Substantia nigra (tissue), 51 donors: ENCODE measurements at places on chromosomes 2 and 18.

DNA sequence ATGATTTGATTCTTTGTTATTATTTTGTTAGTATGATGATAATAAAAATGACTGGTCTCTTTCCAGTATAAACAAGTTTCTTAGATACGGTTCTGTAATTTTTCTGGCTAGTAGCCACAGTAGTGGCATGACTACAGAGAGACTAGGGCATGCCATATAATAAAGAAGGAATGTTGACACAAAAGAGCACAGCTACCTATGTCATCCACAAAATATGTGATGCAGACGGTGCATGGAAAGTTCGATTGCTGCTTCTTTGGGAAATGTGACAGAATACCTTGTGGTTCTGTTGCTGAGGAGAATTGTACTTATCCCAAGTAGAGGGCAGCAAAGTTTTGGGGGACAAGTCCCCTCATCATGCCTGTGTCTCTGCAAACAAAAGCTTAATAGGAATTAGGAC lies 26.1 kb upstream of the SETBP1 start:
- DNase-seq = no peak

GRCh38 chr2:239259173-239259572 lies 141.6 kb downstream of the HDAC4 start:
- no peak for DNase-seq

DNA sequence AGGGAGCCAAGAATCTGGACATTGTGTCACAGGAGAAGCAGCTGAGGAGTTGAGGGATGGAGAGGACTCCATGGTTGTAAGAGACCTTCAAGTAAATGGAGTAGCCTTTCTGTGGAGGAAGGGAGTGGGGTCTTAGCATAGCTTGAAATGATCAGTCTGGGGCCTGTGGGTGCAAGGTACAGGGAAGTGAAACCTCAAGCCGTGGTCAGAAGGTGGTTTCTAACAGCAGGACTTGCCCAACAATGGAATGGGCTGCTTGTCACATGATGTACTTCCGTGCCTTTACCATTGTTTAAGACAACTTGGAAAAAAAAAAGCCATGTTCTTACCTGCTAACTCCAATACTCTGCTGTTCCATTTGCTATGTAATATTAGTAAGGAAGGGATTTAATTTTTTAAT lies 140.7 kb downstream of the LDLRAD4 start:
- DNase-seq = no peak

DNA sequence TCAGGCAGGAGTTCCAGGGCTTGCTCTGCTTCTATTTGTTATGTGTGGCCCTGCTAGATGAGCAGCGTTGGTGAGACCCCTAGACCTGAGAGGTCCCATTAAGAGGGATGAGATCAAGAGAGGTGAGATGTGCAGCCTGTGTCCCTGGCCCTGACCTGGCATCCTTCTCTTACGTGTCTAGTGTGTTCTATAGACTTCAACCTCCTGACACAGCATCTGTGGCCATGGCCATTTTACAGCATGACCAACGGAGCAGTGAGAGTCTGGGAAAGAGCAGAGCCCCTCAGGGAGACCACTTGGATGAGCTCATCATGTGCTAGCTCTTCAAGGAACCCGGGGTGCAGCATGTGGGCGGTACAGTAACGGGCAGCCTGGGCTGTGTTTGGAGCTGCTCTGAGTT lies 32.7 kb upstream of the ASPRV1 start:
- no peak for DNase-seq

DNA sequence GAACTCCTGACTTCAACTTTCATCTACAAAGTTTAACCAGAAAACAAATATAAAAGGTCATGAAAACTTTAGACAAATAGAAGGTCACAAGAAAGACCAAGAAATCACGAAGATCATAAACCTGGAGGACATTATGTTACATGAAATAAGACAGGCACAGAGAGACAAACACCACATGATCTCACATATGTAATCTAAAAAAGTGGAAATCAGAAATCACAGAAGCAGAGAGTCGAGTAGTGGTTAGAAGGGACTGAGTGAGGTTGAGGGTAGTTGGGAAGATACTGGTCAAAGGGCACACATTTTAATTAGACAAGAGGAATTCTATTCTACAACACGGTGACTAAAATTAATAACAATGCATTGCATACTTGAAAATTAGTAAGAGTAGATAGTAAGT lies 1.4 kb downstream of the GCFC2 start:
- DNase-seq = no peak

- DNase-seq = no peak
These were observed 67.6 kb upstream of the ZFP36L2 start for GRCh38 chr2:43293744-43294695.

- DNase-seq = no peak
These were observed 368.6 kb downstream of the EIPR1 start for GRCh38 chr2:3009005-3009404.

- DNase-seq = peak; percentile 50
These were observed 139.0 kb downstream of the DDX1 start for GRCh38 chr2:15730545-15731212.

DNA sequence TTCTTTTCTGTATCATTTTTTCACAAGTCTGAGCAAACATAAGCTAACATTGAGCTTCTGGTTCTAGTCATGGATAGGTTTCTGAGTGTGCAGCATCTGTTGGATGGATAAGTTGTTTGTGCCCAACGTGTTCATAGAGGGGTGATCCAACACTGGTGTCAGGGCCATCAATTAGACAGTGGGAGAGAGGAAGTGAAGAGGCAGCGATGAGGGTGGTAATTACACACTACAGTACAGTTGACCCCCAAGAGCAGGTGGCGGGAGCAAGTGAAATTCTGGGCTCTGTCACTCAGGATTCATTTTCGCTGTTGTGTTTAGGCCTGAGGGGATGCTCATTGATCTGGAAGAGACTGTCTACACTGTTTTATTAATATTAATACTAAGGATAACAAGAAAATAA lies 180.0 kb upstream of the CXCR4 start:
- DNase-seq = no peak

DNA sequence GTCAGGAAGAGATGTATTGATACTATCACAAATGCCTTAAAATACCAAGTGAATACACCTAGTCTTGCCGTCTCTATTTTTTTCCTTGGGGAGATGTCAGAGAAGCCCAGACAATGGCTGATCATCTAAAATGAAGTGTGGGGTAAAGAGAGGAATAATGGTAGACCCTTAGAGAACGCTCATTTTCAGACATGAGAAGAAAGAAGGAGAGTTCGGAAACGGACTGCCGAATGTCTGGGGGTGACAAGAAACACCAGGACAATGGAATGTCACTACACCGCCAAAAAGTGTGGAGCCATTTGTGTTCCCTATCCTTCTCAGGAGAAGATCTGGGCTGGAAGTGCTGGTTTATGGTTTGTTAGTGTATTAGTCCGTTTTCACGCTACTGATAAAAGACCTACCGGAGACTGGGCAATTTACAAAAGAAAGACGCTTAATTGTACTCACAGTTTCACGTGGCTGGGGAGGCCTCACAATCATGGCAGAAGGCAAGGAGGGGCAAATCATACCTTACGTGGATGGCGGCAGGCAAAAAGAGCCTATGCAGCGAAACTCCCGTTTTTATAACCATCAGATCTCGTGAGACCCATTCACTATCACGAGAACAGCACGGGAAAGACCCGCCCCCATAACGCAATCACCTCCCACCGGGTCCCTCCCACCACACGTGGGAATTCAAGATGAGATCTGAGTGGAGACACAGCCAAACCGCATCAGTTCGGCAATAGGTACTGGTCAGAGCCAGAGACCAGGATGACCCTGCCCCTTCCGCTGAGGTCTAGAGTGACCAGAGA lies 743.7 kb downstream of the GALR1 start:
- DNase-seq = no peak

DNA sequence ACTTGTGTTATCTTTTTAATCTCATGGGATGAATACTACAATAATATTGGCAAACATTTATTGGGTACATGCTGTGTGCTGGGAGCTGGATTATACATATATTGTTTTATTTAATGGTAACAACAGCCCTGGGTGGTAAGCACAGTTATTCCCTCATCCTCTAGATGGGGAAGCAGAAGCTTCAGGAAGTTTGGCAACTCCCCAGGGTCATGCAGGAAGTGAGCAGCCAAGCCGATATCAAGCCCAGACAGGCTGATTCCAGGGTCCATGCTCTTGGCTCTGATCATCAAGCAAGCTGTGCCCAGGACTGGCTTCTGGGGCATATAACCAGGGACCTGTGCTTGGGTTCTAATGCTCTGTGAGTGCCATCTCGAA lies 155.8 kb downstream of the ZNF516 start:
- no peak for DNase-seq

GRCh38 chr2:235270291-235270690 lies 223.6 kb upstream of the AGAP1 start:
- no peak for DNase-seq

GRCh38 chr2:179536185-179536584 lies 271.6 kb upstream of the SESTD1 start:
- DNase-seq = no peak

GRCh38 chr2:235832941-235833340 lies 335.2 kb downstream of the GBX2 start:
- DNase-seq = no peak

- no peak for DNase-seq
These were observed 182.5 kb upstream of the HDAC4 start for GRCh38 chr2:239583171-239583878.

DNA sequence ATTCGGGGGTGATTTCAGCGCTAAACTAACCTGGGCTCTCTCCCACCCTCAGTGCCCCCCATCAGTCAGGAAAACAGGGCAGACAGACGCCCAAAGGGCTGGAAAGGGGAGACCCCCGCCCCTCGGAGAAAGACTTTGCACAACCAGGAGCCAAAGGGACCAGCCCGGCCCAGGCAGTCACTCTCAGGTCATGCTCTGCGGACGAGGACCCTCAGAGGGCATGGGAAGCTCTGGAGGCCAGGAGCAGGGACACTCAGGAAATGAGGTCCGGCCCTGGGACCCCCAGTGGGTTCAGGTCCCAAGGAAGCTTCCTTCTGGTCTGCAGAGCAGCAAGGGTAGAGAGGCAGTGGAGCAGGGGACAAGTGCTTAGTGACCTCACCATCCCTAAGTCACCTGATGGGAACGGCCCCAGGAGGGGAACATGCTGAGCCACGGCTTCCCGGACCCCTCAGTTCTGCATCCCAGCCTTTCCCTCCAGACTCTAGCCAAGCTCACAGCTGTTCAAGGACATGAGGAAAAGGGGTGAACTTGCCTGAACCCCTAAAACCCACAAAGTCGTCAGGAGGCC lies 88.0 kb upstream of the GPC1 start:
- DNase-seq = no peak
